Body of pancreas (tissue), 4 donors: ENCODE measurements at places on chromosomes 12 and 14. TPM values are rescaled to one million over a fixed set of nuclear protein-coding genes. Genes with fewer than 3 reads are reported as not detected.

DNA sequence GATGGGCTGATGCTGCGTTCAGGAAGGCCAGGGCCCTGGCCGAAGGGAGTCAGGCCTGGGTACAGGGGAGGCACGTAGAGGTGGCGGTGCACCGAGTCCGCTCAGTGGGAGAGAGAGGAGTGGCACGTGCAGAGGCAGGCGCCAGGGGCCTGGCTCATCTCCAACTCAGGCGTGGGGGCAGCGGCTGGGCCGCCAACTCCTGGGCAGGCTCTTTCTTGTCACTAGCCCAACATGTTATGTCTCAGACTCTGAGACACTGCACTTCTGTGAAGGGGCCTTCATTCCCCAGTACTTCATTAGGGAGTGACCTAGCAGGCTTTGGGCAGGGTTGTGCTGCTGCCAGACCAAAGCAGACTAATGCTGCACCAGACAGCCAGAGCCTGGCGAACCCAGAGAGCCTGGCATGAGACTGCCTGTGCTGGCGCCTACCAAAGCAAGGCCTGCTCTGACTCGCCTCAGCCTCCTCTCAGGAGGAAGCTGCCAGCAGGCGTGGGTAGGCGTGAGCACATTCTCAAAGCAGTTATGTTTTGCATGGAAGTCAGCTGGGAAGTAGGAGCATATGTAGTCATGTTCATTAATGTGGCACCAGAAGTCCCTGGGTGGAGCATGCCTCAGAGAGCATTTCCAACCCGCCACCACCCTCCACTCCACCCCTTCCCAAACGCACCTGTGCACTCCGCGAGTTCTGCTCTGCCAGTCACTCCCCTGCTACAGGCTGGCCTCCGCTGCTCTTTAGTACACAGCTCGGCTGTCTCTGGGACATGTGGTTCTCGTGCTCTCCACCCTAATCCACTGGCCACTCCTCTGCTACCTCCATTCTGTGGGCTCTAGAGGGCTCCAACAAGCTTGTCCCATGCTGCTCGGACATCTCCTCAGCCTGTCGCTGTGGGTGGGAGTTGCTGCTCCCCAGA lies 9.7 kb downstream of the CKB start:
- peak overlapping the region; percentile 63 for H3K27ac ChIP-seq
- H3K36me3 ChIP-seq, result no peaks in the 10 kb centered on the region
- no peak overlapping the region for H3K4me3 ChIP-seq

DNA sequence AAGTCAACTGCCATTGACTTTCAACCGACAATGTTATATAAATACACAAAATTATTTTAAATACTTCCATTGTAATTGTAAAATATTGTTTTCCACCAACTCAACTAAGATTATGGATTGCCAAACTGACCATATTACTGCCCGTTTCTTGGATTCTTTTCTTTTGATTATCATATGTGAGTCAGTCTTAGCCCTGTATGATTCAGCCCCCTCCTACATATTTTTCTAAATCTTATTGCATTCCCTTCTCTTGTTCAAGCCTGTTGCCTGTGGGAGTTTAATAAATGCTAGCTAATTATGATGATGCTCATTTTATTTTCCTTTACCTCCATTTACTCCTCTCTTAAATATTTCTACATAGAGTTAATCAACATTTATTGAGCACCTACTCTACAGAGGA lies 6.8 kb downstream of the RASSF9 start:
- no peaks in the 10 kb centered on the region for H3K27me3 ChIP-seq
- no peak overlapping the region for H3K27ac ChIP-seq
- H3K36me3 ChIP-seq, result no peaks in the 10 kb centered on the region
- no peak overlapping the region for H3K4me3 ChIP-seq
- DNase-seq, result no peak
- peaks cover 10% of the 10 kb centered on the region for H3K4me1 ChIP-seq

KRT77 gene
- total RNA-seq, result not detected

- H3K4me1 ChIP-seq, result peaks cover 23% of the 10 kb centered on the region
- no peak for DNase-seq
- H3K27ac ChIP-seq, result no peak overlapping the region
- H3K27me3 ChIP-seq, result no peaks in the 10 kb centered on the region
- no peaks in the 10 kb centered on the region for H3K36me3 ChIP-seq
- no peak overlapping the region for H3K4me3 ChIP-seq
These were observed 7.7 kb downstream of the SSH1 start for GRCh38 chr12:108849660-108850059.

DNA sequence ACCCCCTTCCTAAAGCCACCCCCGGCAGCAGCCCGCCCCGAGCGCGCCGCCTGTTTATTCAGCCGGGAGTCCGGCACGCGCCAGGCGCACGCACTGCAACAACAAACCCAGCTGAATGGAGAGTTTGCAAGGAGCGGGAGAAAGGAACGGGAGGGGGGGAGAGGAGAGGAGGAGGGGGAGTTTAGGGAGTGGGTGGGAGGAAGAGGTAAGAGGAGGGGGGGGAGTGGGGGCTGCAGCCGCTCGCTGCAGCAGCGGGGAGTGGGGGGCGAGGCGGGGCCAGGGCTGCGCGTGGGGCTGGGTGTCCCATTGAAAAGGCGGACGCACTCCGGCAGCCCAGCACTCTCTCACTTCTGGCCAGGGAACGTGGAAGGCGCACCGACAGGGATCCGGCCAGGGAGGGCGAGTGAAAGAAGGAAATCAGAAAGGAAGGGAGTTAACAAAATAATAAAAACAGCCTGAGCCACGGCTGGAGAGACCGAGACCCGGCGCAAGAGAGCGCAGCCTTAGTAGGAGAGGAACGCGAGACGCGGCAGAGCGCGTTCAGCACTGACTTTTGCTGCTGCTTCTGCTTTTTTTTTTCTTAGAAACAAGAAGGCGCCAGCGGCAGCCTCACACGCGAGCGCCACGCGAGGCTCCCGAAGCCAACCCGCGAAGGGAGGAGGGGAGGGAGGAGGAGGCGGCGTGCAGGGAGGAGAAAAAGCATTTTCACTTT lies at the start of gene ASCL1:
Gene ASCL1 (plus strand): TSS at position 336 of the 712 bp plus-strand sequence. CDS start 571 bp downstream, outside the sequence.
- no peak within 1 kb of the TSS for H3K27ac ChIP-seq
- DNase-seq, result no peak
- H3K27me3 ChIP-seq, result no peaks in the 10 kb centered on the region
- no peaks in the 10 kb centered on the region for H3K36me3 ChIP-seq
- H3K4me1 ChIP-seq, result peaks cover 34% of the 10 kb centered on the region

GRCh38 chr12:45720069-45720468 lies 9.4 kb upstream of the ARID2 start:
- H3K4me1 ChIP-seq, result peaks cover 32% of the 10 kb centered on the region
- no peaks in the 10 kb centered on the region for H3K36me3 ChIP-seq
- DNase-seq, result no peak

NRDE2 gene
- total RNA-seq, result 11.7 TPM

DNA sequence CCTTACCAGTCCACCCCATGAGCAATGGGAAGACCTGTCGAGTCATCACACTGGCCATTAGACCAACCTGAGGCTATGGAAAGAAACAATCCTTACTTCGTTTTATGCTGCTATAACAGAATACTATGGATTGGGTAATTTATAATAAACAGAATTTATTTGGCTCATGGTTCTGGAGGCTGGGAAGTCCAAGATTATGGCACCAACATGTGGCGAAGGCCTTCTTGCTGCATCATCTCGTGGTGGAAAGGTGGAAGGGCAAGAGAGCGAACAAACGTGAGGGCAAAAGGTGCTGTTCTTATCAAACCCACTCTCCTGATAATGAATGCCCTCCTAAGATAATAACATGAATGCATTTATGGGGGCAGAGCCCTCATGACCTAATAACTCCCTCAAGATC lies 9.6 kb upstream of the SPTB start:
- H3K27me3 ChIP-seq, result no peaks in the 10 kb centered on the region
- DNase-seq, result no peak
- no peaks in the 10 kb centered on the region for H3K4me1 ChIP-seq
- H3K27ac ChIP-seq, result no peak overlapping the region
- no peaks in the 10 kb centered on the region for H3K36me3 ChIP-seq
- H3K4me3 ChIP-seq, result no peak overlapping the region
